ENCODE measurements at places on chromosomes 4 and X.

DNA sequence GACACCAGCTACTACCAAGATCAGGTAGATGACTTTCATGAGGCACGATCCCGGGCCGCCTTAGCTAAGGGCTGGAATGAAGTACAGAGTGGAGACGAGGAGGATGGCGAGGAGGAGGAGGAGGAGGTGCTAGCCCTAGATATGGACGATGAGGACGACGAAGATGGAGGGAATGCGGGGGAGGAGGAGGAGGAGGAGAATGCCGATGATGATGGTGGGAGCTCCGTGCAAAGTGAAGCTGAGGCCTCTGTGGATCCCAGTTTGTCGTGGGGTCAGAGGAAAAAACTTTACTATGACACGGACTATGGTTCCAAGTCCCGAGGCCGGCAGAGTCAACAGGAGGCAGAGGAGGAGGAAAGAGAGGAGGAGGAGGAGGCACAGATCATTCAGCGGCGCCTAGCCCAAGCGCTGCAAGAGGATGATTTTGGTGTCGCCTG lies 481 bp downstream of the UTP3 start:
- no peak for DNase-seq

DNA sequence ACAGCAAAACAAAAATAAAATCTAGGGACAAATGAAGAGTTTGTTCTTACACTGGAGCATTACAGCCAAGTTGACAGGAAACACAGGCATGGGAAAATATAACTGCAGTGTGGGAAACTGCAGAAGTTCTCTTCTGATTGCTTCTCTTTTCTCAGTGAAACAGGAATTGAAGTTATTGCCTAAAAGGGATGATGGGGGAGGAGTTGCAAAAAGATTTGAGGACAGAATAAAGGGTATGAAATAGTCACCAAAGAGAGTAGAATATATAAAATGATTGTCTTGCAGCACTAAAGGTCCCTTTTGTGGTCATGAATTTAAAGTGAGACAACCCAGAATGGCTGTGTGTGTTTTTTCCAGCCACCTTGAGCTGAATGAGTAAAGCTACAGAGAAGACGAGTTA lies 103.7 kb downstream of the JADE1 start:
- no peak for DNase-seq

DNA sequence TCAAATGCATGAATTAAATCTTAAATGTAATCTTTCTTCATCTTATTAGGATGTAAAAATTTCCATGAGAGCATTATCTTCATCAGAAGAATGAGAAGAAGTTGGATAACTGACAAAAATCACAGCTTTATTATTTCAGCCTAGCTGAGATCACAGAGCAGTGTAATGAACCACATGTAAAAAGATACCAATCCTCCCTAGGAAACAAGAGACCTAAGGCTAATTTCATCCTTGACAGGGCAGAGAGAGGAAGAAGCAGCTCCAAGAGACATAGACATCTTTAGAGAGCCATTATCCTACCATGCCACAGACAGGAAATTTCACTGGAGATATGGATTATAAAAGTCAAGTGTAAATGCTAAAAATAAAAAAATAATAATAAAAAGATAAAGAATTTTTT lies 40.9 kb upstream of the IL15 start:
- DNase-seq = no peak

GRCh38 chr4:7332216-7333023 lies 102.3 kb downstream of the PSAPL1 start:
- no peak for DNase-seq

DNA sequence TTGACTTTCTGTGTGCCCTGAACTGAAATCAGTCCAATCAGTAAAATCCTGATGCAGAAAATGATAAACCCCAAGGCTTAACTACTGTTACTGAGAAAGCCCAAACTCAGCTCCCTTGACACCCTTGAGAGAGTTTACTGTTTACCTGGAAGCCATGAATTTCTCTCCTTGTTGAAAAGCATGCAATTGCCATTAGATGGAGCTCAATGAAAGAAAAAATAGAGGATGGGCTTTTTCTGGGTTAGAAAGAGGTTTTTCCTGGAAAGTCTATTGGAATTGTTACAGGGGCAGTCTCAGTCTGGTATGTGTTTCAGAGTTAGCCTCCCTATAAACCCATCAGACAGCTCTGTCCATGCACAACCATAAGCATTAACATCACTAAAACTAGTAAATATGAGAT lies 66.4 kb upstream of the C4orf54 start:
- DNase-seq = no peak

DNA sequence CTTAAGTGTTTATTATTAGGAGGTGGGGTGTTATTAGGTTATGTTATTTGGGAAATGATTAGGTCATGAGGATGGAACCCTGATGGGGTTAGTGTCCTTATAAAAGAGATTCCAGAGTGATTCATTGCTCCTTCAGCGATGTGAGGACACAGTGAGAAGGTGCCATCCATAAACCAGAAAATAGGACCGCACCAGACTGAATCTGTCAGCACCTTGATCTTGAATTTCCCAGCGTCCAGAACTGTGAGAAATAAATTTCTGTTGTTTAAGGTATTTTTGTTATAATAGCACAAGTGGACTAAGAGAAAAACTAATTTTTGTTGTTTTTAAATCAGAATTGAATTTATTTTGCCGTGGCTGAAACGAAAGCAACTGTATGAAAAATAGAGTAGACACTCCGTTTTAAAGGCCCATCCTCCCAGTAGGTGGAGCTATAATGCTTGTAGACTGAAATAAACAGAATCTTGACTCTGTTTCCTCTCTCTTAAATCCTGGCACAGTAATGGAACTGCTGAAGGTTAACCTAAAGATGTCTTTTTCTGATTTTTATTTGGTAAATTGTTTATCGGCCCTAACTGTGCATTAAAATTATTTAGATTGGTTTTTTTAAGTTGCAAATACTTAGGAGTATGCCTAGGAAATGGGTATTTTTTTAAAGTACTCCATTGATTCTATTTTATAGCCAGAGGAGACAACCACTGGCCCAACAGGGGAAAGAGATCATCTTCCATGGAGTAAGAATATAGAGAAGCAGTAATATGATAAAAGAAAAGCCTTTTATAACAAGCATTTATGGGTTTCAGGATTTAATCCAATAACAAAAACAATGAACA lies 133.2 kb upstream of the ADAMTS3 start:
- DNase-seq = peak; percentile 1

GRCh38 chr4:6605605-6606004 lies 30.6 kb downstream of the MAN2B2 start:
- no peak for DNase-seq

DNA sequence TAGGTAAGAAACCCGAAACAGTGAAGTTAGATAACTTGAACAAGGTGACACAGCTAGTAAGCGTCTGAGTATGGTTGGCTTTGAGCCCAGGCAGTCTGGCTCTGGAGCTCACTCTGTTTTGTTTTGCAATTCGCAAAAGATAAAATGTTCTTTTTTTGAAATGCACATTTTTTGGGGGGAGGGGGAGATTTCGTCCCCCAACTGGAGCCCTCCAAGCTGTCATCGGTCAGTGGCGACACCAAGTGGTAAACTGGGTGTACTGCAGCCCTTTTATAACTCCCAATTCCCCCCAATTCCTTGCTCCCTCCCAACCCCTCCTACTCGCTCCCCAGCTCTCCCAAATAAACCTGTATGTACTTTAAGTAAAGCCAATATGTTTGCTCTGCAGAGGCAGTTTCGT lies 2.8 kb upstream of the CLCN5 start:
- peak; percentile 44 for DNase-seq

- DNase-seq = no peak
Measured at GRCh38 chr4:61750810-61751209, 550.7 kb downstream of the ADGRL3 start.

DNA sequence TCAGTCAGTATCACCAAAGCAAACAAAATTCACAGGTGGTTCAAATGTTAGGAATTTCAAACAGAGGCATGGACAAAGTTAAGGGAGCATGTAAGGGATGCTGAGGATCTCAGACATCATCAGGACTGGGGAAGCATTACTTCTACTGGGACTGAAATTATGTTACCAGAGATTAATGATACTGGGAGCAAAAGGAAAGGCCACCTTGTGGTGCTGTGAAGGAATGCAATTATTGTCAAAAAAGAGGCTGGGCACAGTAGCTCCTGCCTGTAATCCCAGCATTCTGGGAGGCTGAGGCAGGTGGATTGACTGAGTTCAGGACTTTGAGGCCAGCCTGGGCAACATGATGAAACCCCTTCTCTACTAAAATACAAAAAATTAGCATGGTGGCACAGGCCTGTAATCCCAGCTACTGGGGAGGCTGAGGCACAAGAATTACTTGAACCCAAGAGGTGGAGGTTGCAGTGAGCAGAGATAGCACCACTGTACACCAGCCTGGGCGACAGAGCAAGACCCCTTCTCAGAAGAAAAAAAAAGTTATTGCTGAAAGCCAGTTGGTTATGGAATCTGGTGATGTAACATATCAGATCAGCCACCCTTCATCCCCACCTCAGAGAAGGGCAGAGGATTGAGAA lies 954.3 kb downstream of the PCDH7 start:
- DNase-seq = no peak

DNA sequence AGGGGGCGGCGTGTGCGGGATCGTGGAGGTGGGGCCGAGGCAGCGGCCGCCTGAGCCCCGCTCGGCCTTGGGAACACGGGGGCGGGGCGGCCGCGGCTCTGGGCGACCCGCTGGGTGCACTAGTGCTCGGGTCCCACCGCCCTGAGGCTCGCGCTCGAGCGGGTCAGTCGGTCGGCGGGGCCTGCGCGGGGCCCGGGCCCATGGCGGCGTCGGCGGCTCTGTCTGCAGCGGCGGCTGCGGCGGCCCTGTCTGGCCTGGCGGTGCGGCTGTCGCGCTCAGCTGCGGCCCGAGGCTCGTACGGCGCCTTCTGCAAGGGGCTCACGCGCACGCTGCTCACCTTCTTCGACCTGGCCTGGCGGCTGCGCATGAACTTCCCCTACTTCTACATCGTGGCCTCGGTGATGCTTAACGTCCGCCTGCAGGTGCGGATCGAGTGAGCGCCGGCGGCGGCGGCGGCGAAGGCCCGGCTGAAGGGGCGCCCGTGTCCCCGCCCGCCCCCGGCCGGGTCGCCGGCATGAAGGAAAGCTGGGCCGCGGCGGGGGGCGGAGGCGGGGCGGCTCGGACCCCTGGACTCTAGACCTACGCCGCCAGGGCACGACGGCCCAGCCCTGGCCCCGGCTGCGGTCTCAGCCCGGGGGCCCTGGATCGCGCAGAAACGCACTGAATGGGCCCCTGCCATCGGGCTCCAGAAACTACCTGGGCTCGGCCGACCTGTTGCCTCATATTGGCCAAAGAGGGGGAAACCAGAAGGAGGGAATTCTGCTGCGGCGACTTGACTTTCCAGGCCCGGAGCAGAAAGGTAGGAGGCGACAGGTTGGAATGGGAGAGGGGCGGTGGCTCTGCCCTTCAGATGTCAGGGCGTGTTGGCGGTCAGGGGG lies at the start of gene SMIM10L2A:
TSS of gene SMIM10L2A (plus strand) at position 13 of the 878 bp plus-strand sequence. CDS start at position 201, 188 bp downstream.
- no peak for DNase-seq

DNA sequence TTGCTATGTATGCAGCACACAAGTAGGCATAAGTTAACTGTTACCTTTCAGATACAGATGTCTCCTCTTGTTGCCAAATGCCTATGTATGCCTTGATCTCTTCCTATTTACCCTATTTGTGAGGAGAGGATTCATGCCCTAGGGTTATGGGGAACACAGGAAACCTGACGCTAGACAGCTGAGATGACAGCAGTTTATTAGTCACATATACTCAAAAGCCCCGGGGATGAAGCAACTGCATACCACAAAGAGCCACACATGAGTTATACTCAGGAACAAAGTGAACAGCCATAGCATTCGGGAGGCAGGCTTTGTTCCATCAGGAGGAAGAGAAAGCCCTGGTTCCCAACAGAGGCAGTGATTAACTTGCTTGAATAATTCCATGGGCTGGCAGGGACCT lies 1011.7 kb upstream of the PCDH7 start:
- DNase-seq = no peak

GRCh38 chrX:149021159-149021558 lies 483.9 kb downstream of the IDS start:
- DNase-seq = no peak

DNA sequence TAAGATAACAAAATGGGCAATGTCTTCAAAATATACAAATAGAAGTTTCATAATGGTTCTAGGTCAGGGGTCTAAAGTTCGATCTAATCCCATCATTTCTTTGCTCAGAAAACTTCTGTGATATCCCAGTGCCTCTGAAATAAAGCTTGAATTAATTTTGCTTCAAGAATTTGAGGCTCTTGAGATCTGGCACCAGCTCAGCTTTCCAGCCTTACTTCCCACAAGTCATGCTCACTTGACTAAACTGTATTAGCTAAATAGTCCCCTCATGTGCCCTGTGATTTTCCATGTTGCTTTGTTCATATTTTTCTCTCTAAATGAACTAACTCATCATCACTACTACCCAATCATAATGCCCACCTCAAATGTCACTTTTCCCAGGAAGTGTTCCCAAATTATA lies 50.8 kb upstream of the MBNL3 start:
- DNase-seq = no peak

DNA sequence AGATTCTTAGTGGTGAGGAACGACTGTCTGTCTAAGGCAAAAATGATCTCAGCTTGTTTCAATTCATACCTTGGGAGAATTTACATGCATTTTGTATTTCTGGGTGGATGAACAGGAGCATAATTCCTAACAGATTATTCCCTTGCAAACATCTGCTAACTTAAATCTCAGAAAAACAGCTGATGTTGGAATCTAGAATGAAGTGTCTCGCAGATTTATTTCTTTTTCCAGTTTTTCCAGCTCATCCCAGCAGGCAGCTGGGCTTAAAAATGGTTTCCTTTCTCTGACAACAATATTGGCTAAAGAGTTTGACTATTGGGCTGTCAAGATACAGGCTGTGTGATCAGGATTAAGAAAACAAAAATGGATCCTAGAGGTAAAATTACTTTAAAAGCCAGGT lies 1.1 kb downstream of the LNX1 start:
- DNase-seq = no peak

GRCh38 chr4:74338792-74339333 lies 26.1 kb upstream of the EREG start:
- DNase-seq = no peak

DNA sequence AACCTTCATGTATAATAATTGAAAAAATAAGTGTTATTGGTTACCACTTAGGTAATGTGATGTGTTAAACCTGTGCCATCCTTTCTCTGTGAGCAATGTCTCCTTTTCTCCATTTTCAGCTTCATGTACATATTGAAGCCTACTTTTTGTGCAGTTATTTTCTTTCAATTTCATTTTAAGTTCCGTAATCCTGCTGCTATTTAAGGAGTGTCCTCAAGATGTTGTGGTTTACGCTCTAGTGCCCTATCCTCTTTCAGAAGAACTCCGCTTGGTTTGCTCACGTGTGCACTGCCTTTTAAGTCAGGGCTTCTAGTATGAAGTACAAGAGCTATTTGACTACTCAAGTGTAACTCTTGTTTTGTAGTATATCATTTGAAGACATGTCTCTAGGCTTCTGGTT lies 2253.2 kb upstream of the TENM3 start:
- DNase-seq = no peak

DNA sequence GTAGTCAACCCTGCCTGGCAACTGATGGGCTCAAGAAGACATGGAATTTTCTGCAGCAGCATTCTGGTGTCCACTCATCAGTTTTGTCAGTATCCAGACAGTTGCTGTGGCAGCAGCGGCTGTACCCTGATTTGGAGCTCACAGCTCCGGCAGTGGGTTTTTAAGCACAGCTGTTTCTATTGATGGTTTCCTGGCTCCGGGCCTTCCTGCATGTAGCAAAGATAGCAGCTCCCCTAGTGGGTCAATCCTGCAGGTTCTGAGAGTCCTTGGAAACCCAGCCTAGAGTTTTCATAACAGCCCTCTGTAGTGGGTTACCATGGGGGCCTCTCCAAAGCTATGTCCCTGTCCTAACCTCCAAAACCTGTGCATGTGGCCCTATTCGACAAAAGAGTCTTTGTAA lies 84.0 kb upstream of the ATP6AP2 start:
- peak; percentile 73 for DNase-seq
